ENCODE measurements at places on chromosomes 4 and X.

DNA sequence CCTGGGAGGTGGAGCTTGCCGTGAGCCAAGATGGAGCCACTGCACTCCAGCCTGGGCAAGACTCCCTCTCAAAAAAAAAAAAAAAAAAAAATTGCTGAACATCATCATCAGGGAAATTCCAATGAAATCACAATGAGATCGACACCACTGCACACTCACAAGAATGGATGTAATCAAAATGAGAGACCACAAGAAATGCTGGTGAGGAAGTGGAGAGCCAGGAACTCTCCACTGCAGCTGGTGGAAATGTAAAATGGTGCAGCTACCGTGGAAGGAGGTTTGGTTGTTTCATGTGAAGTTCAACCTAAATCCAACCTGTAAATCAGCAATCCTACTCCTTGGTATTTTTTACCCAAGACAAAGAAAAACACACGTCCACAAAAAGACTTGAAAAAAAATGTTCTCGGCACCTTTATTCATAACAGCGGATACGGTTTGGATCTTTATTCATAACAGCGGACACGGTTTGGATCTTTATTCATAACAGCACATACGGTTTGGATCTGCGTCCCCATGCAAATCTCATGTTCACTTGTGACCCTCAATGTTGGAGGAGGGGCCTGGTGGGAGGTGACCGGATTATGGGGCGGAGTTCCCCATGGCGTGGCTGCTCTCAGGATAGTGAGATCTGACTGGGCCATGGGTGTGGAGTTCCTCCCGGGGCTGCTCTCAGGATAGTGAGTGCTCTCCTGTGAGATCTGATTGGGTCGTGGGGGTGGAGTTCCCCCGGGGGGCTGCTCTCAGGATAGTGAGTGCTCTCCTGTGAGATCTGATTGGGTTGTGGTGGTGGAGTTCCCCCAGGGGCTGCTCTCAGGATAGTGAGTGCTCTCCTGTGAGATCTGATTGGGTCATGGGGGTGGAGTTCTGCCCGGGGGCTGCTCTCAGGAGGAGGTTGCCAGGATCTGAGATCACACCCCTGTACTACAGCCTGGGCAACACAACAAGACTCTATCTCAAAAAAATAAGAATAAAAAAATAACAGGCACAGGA is 7.7 kb downstream of the GAK start:
- DNase-seq: no peak

DNA sequence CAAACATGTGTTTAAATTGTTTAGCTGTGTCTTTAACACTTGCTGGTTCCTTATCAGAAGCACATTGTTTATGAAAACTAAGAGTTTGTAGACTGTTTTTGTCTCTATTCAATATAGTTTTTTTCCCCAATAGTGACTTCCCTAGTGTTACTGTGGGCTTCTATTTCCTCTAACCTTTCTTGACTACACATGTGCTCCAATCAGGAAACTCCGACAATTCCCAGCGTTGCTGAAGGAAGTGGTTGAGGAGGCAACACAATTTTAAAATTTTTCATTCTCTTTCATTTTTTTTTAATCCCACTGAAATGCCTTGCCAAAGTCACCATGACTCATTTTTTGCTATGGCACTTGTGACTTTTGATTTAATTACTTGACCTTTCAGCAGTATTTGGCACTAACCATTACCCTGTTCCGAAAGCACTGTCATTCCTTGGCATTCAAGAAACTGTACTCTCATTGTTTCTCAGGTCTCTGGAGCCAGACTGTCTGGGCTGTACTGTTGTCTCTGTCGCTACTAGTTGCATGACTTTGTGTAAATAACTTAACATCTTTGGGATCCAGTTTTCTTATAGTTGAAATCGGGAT is 67.6 kb upstream of the FREM3 start:
- DNase-seq: no peak

DNA sequence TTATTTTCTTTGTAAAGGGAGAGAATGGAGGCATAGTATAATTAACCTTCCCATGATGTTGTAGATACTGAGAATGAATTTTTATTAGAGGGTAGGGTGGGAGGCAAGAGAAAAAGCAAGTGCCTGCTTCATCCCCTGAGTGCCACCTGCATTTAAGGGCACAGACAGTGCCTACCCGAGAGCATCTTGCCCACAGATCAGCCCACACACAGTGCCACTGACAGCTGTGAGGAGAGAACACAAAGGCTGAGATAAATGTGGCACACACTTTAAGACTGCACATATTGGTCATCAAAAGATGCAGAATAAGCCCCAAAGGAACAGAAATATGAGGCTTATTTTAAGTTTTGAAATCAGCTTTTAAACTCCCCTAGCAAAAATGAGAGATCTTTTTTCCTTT is 250.8 kb downstream of the SLC39A8 start:
- no peak for DNase-seq

GRCh38 chr4:3343358-3343757 is 50.5 kb downstream of the RGS12 start:
- no peak for DNase-seq

DNA sequence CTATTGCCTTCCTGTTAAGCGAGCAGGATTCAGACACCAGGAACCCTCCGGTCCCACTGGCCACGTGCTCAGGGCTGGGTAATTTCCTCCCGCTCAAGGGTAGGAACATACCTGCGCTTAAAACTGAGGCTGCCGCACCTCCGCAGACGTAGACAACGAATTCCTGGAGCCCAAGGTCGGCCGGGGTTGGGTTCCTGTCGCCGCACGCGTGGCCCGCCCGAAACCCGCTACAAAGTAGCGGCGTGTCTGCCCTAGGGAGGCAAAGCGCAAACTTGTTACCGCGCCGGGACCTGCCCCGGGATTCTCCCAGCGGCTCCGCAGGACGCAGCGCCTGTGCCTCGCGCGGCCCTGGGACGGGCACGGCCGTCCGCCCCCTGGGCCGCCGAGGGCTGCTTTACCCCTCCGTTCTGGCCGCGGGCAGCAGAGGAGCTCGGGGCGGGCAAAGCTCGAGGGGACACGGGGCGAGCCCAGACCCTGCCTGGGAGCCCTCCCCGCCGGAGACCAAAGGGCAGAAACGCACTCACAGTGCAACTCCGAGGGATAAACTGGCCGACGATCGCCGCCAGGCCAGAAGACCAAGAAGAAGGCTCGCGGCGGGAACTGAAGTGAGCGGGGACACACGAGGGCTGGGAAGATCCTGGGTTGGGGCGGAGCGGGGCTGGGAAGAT is at the start of gene ERVMER34-1:
Gene ERVMER34-1 (minus strand): TSS at position 607 of the 668 bp plus-strand sequence. CDS start 5,905 bp downstream, outside the sequence.
- no peak for DNase-seq

- DNase-seq: peak; percentile 61
Measured at GRCh38 chrX:72018277-72019112, 107.8 kb downstream of the NHSL2 start.

GRCh38 chr4:137804906-137805495 is 272.7 kb upstream of the PCDH18 start:
- DNase-seq: no peak

GRCh38 chrX:16491461-16491860 is 158.5 kb upstream of the S100G start:
- no peak for DNase-seq

- no peak for DNase-seq
Measured at GRCh38 chr4:95835672-95836071, 4.2 kb upstream of the PDHA2 start.

GRCh38 chr4:187480146-187481145 is 515.1 kb upstream of the ZFP42 start:
- no peak for DNase-seq

GRCh38 chr4:4754641-4755040 is 104.8 kb upstream of the MSX1 start:
- DNase-seq: no peak

DNA sequence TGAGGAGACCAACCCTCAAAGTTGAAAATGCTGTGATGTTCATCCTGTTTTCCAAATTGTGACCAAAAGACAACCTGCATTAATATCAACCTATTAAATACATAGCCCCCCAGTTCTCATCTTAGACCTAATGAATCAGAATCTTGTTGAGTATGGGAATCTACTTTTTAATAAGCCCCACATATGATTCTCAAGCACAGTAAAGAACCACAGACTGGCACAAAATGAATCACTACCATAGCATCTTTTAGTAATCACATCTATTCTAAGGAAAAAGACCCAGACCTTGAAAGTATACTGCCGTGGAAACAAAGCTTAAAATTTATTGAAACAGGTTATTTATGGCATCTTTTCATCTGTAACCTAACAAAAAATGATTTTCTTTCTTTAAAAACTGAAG is 152.9 kb downstream of the STPG2 start:
- DNase-seq: no peak

- DNase-seq: no peak
Measured at GRCh38 chr4:6688879-6689505, 4.7 kb upstream of the S100P start.

DNA sequence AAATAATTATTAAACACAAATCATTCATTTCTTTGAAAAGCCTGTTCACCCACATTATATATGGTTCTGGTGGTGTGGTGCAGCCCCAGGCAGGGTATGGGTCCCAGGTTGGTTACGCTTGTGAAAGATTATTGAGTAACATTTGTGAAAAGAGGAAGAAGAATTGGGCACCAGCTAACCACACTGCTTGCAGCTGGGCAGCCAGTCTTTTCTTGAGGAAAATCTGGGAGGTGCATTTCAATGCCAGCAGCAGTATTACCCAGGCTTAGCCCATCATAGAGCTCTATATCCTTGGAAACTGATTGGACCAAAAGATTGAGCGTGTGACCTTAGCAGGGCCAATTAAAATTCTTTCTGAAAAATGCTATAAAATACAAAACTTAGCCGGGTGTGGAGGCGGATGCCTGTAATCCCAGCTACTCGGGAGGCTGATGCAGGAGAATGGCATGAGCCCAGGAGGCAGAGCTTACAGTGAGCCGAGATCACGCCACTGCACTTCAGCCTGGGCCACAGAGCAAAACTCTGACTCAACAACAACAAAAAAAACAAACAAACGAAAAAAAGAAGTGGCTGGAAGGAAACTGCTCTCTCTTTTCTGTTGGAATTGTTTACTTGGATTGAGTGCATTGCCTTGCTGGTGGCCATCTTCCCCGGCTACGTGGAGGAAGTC is 9.7 kb upstream of the PLAC8 start:
- DNase-seq: no peak

- no peak for DNase-seq
Measured at GRCh38 chrX:71454222-71454621, 78.7 kb upstream of the OGT start.

DNA sequence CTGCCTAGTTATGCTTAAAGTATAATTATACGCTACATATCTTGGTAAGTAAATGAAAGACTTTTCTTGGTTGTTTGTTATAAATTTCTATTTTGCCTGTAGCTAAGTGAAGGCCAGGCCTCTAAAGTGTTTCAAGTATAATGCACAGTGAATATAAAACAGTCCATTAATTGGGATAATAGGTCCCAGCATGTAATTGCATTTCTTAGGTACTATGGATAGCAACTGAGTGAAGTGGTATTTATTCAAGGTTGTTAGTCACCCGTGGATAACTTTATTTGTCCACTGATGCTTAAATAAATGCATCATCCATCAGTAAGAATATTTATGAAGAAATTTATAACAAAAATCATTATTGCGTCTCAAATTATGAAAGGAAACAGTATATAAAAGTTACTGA is 59.1 kb downstream of the TEX13C start:
- no peak for DNase-seq

DNA sequence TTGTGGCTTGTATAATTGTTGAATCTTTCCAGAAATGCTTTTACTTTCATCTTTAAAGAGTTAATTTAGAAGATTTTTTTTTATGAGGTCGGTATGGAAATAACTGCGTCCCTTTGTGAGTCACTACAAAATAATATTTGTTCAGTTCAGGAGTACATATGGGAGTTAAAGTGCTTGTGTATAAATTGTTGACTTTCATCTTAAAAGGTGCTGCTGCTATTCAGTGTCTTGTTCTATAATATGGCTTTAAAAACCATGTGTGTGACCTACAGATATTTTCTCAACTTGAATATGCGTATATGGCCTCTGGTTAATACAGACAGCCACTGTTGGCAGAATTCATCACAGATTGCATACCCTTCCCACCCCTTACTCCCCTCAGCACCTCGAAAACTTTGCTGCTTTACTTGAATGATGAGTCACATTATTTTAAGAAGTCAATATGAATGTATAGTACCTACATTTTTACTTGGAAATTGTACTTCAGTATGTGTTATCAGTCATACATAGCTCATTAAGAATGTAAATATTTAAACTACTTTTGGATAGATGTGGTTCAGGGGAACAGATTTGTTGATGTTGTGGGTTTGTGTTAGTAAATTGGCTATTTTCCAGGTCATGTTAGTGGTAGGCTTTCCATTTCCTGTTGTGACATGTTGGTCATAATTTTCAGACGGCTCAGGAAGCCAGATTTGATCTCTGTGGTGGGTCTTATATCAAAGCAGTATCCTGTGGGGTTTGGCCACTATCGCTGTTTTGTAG is 1.5 kb downstream of the CLCN3 start:
- peak; percentile 68 for DNase-seq

GRCh38 chrX:16869393-16870094 is 618 bp downstream of the RBBP7 start:
- DNase-seq: peak; percentile 41

DNA sequence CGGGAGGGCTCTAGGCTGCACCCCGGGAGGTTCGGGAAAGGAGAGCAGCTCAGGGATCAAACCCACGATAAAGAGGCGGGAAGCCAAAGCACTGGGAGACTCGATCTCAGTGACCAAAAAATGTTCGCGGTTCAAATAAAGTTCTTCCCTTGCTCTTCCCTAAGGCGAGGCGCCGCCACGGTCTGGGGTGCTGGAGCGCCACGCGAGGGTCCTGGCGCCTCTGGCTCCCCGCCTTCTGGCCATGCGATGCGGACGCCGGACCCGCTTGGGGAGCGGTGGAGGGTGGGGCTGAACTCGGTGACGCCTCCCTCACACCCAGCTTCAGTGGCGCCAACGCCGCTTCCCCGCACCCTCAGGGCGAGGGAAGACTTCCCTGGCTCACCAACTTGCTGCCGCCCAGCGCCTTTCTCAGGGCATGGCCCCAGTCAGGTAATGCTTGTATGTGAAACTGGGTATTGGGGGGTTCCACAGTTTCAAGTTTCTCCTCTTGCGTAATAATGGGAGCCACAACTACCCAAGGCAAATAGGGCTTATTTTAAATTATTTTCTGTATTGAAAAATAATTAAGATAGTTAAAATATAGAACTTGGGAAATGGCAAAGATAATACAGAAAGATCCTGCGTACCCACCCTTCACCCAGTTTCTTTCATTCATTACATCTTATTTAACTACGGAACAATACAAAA is at the start of gene QRFPR:
Gene QRFPR (minus strand): TSS at position 243 of the 687 bp plus-strand sequence. CDS start 371 bp downstream, outside the sequence.
- no peak for DNase-seq

- no peak for DNase-seq
Measured at GRCh38 chr4:1478766-1479355, 72.6 kb upstream of the NKX1-1 start.

All from hematopoietic multipotent progenitor cell treated with erythropoietin and hydrocortisone succinate and interleukin-3 and kit ligand, for 15 days (in vitro differentiated cells).